Stimulated activated CD4-positive, alpha-beta T cell treated with anti-CD3 and anti-CD28 coated beads, Interleukin-1b, Interleukin-23, amount 100 ng/mL, for 48 hours (primary cell): ENCODE measurements at places on chromosomes 11 and 22.

DNA sequence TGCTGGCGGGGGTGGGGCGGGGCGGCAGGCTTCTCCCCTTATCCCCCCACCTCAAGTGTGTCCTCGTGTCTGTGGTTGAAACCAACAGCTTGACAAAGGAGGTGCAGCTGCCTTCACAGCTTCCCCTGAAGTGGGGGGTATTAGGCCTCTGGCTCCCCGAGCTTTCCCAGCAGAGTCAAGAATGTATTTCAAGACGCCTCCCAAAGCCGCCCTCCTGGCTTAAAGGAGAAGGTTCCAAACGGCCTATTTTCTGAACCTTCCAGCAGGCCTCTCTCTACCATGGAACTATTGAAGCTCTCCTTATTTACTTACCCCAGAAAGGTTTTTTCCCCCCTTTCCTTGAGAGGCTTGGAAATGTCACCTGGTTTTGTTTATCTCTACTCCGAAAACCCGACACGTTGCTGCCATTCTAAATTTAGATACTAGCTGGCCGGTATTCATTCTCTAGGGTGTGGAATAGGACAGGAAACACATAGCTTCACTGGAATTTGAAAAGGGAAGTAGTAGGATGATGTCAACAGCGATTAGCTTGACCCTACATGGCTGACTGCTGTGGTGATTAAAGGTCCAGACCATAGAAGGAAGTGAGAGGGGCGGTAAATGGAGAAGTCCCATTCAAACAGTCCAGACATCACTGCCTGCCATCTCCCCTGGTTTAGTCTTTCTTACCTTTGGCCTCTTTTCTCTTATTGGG lies 671 bp upstream of the PICALM start:
- no peak for DNase-seq

GRCh38 chr11:59992425-59992824 lies 24.6 kb upstream of the OOSP4B start:
- no peak for DNase-seq

DNA sequence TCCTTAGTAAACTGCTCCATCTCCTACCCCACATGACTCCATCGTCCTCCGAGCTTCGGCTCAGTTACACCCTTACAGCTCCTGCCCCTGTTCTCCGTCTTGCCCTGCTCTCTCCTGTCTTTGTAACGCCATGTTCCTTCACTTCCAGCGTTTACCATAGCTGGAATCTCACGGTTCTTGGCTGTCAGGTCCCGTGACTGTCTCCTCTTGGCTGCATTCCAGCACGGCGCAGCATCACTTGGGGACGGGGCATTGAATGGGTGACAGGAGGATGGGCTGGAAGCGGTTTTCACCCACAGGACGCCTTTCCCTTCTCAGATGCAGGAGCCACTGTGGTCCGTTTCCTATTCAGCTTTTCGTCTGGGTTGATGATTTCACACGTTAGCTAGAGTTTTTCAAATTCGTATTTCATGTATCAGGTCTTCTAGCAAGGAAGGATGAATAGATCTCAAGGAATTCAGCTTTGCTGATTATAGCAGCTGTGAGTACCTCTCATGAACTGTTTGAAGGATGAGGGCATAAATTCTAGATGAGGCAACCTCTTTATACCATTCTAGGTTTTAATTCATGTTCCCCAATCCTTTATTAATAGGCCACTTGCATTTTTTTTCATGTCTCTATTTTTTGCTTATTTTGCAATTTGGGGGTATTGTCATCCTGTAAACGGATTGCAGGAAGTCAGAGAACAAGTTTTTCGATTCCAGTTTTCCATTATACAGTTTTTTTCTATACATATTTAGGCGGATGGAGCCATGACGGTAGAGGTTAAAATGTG lies 29.1 kb downstream of the ZBED4 start:
- DNase-seq, result no peak

GRCh38 chr11:30046578-30046945 lies 29.7 kb upstream of the KCNA4 start:
- no peak for DNase-seq

DNA sequence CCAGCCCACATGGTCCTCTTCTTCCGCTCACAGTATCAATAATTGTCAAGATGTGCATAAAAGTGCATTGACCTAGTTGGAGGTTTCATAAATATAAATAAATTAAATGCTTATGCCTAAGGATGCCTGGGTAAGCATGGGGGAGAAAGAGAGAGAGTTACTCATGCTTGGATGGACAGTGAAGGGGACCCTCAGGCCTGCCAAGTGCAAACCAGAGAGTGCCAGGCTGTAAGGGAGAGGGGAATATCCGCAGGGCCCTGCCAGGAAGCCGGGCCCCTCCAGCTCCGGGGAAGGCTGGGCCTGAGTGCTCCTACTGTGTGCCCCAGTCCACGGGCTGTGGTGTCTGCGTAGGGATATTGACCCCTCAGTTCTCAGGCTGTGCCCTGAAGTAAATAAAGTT lies 214.6 kb downstream of the DSCAML1 start:
- DNase-seq, result no peak

GRCh38 chr11:35662649-35663407 lies at the start of gene TRIM44:
Gene TRIM44, plus strand, starts transcription at chr11:35662775. Its CDS starts 337 bp downstream, at chr11:35663112.
- peak; percentile 85 for DNase-seq

GRCh38 chr11:110501428-110501827 lies 71.7 kb downstream of the FDX1 start:
- DNase-seq, result no peak

DNA sequence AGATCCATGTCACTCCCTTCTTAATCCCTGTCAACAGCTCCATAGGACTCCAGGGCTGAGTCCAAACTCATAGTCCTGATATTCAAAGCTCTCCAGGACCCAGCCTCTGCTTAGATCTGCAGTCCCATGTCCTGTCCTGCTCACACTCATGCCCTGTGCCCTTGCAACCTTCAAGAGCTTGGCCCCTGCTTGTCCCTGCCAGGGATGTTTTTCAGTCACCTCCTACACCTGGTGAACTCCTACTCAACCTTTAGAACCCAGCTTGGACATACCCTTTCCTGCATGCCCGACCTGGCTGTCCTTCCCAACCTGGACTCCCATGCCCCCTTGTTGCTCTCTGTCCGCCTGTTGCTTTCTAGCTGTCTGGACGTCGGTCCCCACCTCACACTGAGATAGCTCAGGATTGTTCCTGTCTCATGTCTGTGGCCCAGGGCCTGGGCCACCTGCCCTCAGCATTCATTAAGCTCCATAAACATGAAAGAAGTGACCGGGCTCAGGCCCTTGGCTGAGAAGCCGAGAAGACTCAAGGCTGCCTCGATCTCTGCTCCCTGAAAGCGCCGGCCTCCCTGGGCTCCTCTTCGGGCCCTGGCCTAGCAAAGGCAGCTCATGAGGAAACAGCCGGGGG lies 48.8 kb upstream of the RTL6 start:
- DNase-seq, result no peak

GRCh38 chr11:92707173-92707619 lies 262.3 kb upstream of the MTNR1B start:
- no peak for DNase-seq

- DNase-seq, result no peak
Measured at GRCh38 chr22:25602916-25603315, 38.4 kb downstream of the GRK3 start.

DNA sequence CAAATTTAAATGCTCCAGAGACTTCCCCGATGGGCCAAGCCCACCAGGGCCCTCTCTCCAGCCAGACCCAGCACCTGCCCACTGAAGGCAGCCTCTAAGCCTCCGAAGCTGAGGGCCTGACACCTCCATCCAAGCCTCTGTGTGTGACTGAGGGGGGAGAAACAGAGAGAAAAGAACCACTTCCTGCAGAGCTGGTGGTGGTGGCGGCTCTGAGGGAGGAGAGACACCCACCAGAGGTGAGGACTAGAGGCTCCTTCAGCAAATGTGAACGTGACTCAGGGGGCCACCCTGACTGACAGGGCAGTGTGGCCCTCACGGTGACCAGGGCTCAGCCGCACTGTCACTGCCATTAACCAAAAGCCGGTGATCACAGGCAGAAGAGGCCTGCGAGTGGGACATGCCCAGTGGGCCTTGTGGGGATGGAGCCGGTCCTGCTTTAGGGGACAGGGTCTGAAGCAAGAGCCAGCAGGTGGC lies 31.0 kb upstream of the CD5 start:
- peak; percentile 61 for DNase-seq

GRCh38 chr11:116648247-116649174 lies 124.3 kb downstream of the BUD13 start:
- DNase-seq, result no peak

DNA sequence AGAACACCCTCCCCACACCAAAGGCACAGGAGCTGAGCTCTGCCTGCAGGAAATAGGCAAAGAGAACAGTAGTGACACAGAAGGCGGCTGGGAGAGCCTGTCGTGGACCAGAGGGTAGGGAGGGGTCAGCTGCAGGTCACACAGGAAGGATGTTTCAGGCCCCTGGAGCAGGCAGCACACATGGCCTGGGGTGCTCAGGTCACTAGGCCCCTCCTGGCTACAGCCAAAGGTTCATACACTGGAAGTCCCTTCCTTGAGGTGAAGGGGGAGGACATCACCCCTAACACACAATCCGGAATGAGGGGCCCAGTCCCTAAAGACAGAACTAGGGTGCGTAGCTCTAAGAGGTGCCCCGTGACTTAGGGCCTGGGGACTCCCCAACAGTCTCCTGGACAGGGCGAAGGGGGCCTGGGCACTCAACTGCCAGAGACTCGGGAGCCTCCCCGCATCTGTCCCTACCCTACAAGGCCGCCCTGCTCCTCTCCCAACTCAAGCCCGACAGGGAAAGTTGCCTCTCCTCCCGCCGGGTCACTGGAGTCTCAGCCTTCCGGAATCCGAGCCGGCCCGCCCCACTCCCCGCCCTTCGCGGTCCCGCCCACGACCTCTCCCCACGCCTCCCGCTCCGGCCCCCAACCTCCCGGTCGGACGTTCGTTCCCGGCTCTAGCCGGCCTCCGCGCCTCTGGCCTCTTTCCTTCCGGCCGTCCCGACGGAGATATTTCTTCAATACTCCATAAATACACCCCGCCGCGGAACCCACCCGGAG lies at the start of gene CYB5R2:
TSS of gene CYB5R2 (minus strand) at position 541 of the 764 bp plus-strand sequence. CDS start 675 bp downstream, outside the sequence.
- DNase-seq, result no peak

DNA sequence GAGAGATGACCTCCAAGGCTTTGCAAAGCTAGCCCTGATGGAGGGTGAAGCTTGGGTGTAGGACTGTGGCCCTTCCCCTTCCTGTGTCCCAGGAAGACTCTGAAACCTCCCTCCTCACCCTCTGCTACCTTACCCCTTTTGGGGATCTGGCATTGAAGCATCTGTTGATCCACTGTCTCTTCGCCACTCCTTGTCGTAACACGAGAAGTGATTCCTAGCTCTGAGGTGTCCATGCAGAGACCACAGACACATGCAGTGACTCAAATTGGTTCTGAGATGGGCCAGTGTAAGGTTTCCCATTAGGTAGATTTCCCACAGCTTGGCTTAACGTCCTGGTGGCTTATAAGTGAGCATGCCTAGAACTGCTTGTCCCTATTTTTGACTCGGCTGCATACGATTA lies 101.4 kb downstream of the ZBTB16 start:
- DNase-seq, result no peak

GRCh38 chr22:42472671-42473070 lies 40.5 kb upstream of the NFAM1 start:
- no peak for DNase-seq

GRCh38 chr11:87459351-87459750 lies 421.6 kb downstream of the TMEM135 start:
- no peak for DNase-seq

DNA sequence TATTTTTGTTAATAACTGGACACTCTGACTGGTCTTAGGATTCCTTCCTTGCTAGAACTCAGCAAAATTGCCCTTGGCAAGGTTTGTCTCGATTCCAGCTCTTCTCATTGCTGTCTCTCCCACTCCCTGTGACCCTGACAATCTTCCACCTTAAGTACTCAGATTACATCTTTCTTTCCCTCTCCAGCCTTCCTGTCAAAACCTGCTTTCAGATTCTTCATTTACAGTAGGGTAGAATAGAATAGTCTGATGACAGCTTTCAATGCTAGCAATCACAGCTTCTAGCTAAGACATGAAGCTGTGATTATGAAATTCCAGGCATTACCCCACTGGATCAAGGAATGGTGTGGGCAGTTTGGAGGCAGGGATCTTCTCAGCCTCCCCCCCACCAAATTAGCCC lies 39.2 kb upstream of the LMO2 start:
- DNase-seq, result no peak

DNA sequence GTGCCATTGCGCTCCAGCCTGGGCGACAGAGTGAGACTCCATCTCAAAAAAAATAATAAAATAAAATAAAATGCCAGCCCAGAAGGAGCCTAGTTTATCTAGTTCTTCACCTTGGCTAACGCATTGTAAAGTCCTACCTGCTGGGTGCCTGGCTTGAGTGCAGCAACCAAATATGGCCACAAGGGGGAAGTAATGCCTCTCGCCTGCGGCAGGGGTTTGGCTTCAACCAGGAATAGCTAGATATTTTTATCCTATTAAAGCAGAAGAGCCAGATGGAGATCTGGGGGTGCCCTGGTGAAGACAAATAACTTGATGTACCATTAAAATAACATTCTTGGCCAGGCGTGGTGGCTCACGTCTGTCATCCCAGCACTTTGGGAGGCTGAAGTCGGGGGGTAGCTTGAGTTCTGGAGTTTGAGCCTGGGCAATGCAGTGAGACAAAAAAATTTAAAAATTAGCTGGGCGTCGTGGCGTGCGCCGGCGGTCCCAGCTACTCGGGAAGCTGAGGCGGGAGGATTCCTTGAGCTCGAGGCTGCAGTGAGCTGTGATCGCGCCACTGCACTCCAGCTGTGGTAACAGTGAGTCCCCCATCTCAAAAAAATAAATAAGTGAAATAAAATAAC lies 20.6 kb upstream of the PLEKHB1 start:
- DNase-seq, result peak; percentile 62

GRCh38 chr11:68146704-68147474 lies 25.7 kb upstream of the CHKA start:
- DNase-seq, result no peak

DNA sequence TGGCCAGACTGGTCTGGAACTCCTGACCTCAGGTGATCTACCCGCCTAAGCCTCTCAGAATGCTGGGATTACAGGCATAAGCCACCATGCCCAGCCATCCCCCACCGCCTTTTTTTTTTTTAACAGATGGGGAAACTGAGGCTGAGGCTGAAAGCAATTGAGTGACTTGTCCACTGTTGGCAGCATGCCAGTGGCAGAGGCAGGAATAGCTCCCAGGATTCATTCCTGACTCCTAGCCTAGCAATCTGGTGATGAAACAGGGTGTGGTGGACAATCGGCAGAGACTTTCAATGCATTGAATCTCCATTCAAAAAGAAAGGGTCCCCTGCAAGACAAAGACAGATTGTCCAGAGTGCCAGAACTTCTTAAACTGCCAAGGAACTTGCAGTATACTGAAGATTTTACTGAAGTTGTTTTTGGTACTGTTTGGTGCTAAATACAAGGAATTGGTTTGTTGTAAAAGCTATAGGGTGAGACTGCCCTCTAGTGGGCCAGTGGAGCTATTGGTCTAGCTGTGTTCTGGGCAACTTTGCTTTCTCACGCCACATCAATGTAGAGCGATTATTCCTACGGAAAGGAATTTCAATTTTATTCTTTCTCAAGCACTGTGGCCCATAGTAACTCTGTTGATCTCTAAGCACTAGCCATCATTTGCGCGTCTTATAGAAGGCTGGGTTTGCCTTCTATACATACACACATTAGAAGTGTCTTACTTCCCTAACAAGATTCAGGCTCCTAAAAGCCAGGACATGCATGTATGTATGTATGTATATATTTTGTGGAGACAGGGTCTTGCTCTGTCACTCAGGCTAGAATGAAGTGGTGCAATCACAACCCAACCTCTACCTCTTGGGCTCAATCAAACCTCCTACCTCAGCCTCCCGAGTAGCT lies 21.0 kb downstream of the C22orf31 start:
- peak; percentile 53 for DNase-seq

GRCh38 chr22:27850000-27850521 lies 48.5 kb upstream of the MN1 start:
- no peak for DNase-seq

- peak; percentile 5 for DNase-seq
Measured at GRCh38 chr22:38572065-38572464, 2.1 kb upstream of the DMC1 start.
